SW 1271 (cell line): ENCODE measurements at places on chromosomes 6 and 20.

DNA sequence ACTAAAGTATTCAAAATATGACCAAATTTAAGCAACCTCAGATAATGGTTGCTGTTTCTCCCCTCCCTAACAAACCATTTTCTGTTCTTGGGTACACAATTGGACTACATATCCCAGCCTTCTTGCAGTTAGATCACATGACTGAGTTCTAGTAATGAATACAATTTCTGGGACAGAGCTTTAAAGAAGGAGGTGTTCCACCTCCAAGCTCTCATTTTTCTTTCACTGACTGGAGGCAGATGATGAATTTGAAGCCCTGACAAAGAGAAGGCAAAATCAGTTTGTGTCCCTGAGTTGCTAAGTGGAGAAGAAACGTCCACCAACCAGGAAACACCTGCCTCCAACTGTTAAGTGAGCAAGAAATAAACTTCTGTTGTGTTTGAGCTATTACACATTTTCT is 117.2 kb downstream of the LCA5 start:
- DNase-seq = no peak

GRCh38 chr6:878179-878578 is 185.2 kb upstream of the EXOC2 start:
- DNase-seq = no peak

DNA sequence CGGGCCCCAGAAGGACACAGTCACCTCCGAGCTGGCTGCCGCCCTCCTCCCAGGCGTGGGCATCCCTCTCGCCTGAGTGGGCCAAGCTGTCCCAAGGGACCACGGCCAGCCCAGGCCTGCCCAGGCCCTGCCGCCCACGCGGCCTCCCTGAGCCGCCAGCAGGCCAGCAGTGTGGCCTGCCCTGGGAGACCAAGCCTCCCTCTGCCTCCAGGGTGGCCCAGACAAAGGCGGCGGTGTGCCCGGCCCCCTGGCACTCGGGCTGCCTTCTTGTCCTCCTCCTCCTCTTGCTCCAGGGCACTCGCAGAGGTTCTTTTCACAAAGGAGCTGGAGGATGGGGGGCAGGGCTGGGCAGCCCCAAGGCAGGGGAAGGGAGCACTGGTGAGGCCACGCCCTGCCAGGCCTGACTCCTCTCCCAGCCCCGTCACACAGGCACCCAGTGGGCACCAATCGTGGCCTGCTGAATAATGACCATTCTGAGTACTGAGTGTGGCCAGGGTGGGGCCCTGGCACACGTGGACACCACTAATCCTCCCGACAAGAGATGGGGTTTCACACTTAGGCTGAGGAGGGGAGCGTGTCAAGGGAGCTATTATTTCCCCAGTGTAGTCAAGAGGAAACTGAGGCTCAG is 25.3 kb downstream of the NOL4L start:
- no peak for DNase-seq

GRCh38 chr6:137830511-137830911 is 36.5 kb upstream of the TNFAIP3 start:
- DNase-seq = no peak

DNA sequence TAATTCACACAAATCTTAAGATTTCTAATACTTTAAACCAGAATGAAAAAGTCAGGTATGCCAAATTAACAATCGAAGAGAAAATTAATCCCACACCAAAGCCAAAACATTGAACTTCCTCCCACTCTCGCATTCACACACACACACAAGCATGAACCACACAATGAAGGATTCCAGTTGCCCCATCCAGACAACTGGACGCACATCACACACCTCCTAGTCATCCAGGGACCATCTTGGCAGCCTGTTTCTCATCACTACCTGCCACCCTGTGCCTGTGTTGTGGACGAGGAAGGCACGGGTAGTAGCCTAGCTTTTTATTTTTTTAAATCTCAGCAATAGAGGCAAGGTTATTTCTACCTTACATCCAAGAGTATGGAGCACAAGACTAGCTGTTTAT is 15.2 kb downstream of the B4GALT5 start:
- DNase-seq = no peak

DNA sequence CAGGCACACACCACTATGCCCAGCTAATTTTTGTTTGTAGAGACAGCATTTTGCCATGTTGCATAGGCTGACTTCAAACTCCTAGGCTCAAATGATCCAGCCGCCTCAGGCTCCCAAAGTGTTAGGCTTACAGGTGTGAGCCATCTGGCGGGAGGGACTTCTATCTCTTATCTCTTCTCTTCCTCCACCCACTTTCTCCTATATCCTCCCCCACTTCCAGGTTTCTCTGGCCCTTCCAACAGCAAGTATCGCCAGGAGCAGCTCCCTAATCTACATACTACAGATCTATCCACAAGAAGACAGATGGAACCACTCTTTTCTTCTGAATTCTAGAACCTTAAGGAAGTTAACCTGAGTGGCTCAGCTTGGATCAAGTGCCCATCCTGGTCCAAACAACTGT is 5.1 kb upstream of the TOP1 start:
- no peak for DNase-seq

- DNase-seq = no peak
Measured at GRCh38 chr6:160791981-160792418, 90.0 kb downstream of the PLG start.

GRCh38 chr6:106165885-106166485 is 79.8 kb downstream of the PRDM1 start:
- no peak for DNase-seq

- no peak for DNase-seq
Measured at GRCh38 chr6:35489995-35490791, 6.7 kb downstream of the TEAD3 start.

GRCh38 chr6:15993716-15994228 is 135.1 kb upstream of the MYLIP start:
- DNase-seq = no peak

DNA sequence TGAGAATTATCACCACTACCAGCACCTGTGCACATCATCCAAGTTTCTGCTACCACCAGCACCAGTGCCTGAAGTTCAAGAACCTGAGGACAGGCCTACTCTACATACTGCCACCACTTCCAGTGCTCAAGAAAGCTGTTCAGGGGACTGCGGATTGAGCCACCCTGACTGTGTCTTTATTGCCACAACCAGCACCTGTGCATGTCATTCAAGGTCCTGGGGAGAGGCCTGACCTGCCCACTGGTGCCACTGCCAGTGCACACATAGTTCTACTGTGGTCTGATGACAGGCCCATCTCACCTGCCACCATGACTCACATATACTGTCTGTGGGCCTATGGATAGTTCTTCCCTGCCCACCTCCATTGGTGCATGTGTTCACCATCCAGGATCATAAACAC is 559.4 kb downstream of the COL12A1 start:
- DNase-seq = no peak

DNA sequence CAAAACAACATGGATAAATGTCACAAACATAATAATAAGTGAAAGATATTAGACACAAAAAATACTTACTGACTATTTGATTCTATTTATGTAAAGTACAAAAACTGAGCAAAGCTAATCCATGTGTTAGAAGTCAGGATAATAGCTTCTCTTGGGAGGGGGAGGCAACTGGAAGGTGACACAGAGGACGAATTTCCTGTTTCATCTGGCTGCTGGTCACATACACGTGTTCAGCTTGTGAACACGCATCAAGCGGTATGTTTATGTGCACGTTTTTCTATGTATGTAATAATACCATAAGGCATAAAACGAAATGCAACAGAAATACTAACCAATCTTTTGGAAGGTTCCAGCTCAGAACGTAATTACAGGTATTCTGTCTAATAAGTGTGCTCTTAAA is 54.3 kb downstream of the MKKS start:
- DNase-seq = no peak

DNA sequence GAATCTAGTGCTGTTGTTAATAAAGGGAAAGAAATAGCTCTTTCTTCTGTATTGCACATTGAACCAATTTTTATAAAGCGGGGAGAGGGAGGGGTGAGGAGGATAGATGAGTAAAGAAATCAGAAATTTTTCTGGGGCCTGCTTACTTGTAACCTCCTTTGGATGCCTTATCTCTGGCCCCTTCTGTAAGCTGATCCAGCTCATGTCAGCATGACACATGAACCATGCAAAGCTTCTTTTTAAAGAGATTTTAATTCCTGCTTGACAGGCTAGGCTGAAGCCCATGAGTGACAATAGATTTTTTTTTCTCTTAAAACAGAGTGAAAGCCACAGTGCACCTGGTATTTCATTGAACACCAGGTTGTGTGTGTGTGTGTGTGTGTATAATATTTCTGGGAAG is 325.3 kb downstream of the PRL start:
- no peak for DNase-seq

GRCh38 chr6:683742-684440 is 9.0 kb downstream of the EXOC2 start:
- no peak for DNase-seq

GRCh38 chr6:159969921-159970320 is 1.0 kb downstream of the IGF2R start:
- no peak for DNase-seq

DNA sequence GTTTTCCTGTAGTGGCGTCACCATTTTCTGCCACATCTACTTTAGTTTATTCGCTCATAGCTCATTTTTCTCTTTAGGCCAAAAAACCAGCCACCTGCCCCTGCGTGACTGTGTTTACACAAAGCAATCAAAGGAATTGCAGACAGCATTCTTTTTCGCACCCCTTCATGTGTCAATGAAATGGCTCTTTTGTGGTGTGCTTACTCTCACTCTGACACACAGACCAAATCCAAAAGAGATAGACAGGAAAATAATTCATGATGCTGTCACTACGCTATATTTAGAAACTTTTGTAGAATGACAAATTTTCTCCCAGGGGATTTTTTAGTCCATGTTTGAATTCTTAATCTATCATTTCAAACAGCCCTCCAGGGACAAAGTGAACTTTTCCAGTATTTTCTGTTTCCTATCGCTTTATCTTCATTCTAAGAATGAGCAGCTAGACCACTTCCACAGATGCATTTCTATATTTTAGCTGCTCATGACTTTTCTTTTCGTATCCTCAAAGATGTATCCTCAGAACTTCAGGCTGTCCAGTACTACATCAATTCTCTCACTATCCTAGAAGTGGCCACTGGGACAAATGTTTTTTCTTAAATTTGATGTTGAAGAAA is 37.9 kb upstream of the KHDRBS2 start:
- DNase-seq = no peak

- no peak for DNase-seq
Measured at GRCh38 chr6:32126880-32127279, 1.2 kb downstream of the ATF6B start.

DNA sequence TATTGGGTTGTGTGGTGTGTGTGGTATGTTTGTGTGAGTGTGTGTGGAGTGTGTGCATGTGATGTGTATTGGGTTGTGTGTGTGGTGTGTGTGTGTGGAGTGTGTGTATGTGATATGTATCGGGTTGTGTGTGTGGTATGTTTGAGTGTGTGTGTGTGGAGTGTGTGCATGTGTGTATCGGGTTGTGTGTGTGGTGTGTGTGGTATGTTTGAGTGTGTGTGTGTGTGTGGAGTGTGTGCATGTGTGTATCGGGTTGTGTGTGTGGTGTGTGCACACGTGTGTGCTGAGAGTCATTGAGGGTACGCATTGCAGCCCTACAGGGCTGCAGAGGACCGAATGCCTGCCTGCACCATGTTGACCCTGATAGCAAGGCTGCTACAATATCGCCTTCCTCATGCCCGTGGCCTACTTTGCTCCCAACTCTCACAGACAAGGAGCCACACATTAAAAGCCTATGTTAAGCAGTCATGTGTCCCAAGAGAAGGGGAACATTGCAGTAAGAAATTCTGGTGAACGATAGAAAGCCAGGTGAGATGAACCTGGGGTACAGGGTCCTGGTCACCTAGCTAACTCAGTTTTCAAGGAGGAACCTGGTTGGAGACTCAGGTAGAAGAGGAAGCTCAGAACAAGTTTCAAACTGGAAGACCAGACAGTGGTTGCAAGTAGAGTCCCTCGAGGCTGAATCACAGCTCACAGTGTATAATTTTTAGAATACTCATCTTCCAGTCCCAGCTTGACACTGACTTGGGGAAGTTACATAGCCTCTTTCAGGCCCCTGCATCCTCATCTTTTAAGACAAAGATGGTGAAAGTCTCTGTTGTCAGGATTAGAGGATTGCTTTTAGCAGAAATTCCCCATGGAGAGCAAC is 45.7 kb upstream of the TMEM170B start:
- no peak for DNase-seq

DNA sequence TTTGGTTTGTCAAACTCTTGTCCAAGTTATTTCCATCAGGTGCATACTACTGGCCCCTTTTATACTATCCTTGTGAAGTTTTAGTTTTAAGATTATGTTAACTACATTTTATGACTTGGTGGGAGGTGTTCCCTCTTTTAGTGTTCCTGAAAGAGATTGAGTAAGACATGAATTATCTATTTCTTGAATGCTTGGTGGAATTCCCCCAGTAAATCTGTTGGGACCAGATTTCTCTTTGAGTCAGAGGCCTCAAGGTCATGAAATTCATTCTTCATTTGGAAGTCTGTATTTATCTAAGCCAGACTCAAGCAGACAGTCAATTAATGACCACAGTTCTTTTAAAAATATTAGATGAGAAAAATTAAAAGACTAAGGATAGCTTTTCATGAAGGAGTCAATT is 81.3 kb downstream of the MOXD1 start:
- no peak for DNase-seq

- DNase-seq = no peak
Measured at GRCh38 chr6:139271056-139271455, 20.7 kb downstream of the TXLNB start.

DNA sequence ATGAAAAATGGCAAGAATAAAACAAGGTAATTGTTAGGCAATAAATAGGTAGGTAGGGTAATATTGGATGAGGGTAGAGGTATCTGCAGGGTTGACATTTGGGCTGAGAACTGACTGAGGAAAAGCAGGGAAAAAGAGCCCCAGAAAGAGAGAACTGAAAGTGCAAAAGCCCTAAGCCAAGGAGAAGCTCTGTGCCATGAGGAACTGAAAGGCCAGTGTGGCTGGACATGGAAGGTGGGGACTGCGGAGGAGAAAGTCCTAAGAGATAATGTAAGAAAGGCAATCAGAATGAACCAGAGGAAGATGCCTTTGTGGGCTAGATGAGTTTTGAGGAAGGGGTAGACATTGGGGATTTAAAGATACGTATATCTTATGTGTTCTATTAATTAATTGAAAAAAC is 9.9 kb upstream of the HIVEP2 start:
- DNase-seq = no peak

GRCh38 chr6:158963020-158963808 is 36.8 kb downstream of the RSPH3 start:
- DNase-seq = no peak

DNA sequence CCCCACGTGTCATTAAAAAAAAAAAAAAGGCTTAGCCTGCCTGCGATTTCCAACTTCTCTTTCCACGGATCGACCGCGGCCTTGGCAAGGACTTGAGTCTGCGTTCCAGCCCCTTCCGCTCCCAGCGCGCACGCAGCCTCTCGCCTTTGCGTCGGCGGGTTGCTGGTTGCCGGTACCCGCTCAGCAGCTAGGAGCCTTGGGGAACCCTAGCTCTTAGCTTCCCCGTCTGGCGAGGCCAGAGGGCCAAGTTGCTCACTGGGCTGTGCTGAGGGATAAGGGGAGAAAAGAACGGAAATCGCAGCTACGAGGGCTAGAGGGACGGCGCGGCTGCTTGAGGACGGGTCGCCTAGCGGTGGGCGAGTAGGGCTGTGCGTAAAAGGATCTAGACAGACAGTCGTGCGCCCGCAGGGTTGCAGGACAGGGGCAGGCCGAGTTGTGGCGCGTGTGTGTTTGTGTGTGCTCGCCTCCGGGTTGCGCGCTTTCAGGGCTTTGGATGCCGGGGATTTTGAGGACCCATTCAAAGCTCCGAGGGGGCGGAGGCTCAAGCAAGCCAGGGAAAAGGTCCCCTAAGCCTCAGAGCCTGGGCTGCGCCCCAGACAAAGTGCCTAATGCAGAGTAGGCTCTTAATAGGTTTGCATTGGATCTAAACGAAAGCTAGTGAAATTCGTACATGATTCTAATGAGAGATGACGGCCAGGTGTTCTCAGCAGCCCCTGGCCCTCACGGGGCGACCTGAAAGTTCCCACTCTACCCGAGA is 40.5 kb upstream of the OSTM1 start:
- DNase-seq = no peak
